ENCODE measurements at places on chromosomes 12 and 14. TPM values are rescaled to one million over a fixed set of nuclear protein-coding genes. Genes with fewer than 3 reads are reported as not detected.

Gene SLCO1C1
- total RNA-seq: not detected

Gene COX8C
- not detected for total RNA-seq

GRCh38 chr14:89399157-89399556 is 17.9 kb downstream of the FOXN3 start:
- H3K36me3 ChIP-seq: peaks cover 16% of the 10 kb centered on the region
- peaks cover 27% of the 10 kb centered on the region for H3K4me1 ChIP-seq
- no peak for DNase-seq
- no peak overlapping the region for H3K4me3 ChIP-seq
- no peak overlapping the region for H3K27ac ChIP-seq

Gene HOXC13
- total RNA-seq: not detected

Gene SLC4A8
- 4.4 TPM for total RNA-seq

DNA sequence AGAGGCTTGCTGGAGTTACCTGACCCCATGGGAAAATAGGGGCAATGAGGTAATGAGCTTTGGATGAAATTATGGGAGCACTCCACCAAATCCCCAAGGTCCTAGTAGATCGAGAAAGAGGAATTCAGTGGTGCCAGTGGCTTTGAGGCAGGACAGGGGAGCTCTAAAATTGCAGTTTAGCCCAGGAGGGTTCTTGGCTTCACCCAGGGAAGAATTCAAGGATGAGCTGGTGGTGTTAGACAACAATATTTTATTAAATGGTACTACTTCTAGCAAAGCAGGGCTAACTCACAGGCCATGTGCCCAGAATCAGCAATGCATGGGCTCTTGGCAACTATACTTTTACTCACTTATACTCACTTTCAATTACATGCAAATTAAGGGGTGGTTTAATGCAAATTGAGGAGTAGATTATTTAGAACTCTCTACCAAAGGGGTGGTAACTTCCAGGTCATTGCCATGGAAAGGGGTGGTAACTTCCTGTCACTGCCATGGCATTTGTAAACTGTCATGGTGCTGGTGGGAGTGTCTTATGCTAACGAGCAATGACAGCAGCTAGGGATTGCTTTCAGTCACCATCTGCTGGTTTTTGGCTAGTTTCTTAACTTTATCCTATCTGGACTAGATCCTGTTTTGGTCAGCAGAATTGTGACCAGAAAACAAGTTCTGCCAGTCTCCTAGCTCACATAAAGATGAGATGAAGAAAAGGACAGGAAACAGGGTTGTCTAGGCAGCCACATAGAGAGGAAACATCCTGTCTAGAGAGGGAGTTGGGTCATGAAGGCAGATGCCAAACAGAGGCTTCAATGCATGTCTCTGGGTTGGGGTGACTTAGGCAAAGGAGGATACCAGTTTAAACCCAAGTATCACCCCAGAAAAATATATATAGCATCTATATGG is 64.7 kb downstream of the ZNF641 start:
- peaks cover 10% of the 10 kb centered on the region for H3K27me3 ChIP-seq
- peak overlapping the region; percentile 33 for H3K4me3 ChIP-seq

Gene NOVA1
- total RNA-seq: not detected

Gene CDH24
- total RNA-seq: 2.9 TPM

DNA sequence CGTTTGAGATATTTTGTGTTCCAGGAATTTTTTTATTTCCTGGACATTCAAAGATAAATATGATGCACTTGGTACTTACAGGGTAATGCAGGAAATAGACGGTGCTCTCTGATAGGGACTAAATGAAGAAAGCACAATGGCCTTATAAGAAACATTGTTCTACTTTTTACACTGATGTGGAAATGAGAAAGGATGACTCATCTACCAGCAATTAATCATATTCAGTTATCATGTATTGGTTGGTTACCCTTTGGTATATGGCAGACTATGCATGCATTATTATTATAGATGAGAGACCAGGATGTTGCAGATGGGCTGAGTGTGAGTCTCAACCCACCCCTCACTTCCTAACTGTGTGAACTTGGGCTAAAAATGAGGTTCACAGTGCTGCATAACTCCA is 222.2 kb downstream of the FLRT2 start:
- no peak overlapping the region for H3K27ac ChIP-seq
- no peaks in the 10 kb centered on the region for H3K36me3 ChIP-seq
- H3K4me1 ChIP-seq: no peaks in the 10 kb centered on the region
- no peak for DNase-seq

GRCh38 chr12:11015775-11016430 is 6.5 kb downstream of the TAS2R19 start:
- peaks cover 18% of the 10 kb centered on the region for H3K36me3 ChIP-seq
- H3K27me3 ChIP-seq: no peaks in the 10 kb centered on the region
- peaks cover 2% of the 10 kb centered on the region for H3K4me1 ChIP-seq
- H3K4me3 ChIP-seq: no peak overlapping the region
- H3K27ac ChIP-seq: no peak overlapping the region

Gene CCDC184
- 0.17 TPM for total RNA-seq

GRCh38 chr14:65496178-65496993 is 83.9 kb downstream of the FUT8 start:
- H3K4me3 ChIP-seq: no peak overlapping the region
- no peaks in the 10 kb centered on the region for H3K27me3 ChIP-seq
- no peak for DNase-seq
- H3K27ac ChIP-seq: no peak overlapping the region

GRCh38 chr12:48361664-48362339 is 11.1 kb upstream of the ZNF641 start:
- H3K27me3 ChIP-seq: no peaks in the 10 kb centered on the region
- H3K27ac ChIP-seq: no peak overlapping the region
- no peaks in the 10 kb centered on the region for H3K36me3 ChIP-seq

DNA sequence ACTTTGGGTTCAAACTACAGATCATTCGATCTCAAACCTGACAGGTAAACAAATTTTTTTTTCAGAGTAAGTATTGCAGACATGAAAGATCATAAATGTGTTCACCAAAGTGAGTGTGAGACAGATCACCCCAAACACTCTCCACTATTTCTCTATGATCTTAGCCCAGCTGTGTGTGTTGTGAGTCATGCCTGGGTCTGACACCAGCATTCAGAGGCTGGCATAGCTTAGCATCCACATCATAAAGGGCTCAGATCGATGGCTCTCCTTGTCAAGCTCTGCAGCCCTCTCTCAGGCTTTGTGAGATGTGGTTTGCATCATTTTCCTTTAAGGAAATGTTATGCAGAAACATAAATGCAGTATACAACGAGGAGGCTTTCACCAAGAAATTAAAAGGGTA is 164.9 kb downstream of the ETV6 start:
- peak overlapping the region; percentile 37 for H3K27ac ChIP-seq
- no peak for DNase-seq
- H3K36me3 ChIP-seq: peaks cover 18% of the 10 kb centered on the region

DNA sequence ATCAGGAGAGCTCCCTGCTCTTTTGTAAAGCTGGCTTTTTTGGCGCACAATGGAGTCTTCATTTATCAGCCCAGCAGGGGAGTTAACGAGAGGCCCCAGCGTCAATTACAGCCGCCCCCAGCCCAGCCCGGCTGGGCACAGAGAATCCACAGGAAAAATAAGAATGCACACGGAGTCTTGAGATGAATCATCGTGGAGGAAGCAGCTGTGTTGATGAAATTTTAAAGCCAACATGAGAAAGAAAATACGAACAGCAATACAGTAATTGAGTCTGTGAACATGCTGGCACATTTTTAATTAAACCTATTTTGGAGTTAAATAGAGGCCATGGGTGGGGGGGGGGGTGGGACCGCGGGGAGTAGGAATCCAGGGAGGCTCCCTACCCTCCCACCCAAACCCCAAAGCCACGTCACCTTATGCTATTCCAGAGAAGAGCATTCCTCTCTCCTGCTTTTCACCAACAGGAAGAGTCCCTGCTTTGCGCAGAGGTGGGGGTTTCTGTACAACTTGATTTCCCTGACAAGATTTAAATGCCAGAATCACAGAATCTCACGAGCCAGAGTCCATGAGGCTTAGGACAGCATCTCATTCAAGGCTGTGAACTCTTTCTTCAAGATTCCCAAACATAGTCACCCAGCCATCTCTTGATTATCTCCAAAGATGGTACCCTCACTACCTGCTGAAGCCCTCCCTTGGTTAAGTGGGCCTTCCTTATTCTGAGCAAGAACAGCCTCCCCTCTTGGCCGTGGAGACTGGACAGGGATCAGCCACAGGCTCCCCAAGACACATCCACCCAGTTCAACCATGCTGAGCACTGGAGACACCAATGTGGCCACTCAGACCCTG is 50.3 kb downstream of the CCNK start:
- H3K36me3 ChIP-seq: no peaks in the 10 kb centered on the region
- no peaks in the 10 kb centered on the region for H3K27me3 ChIP-seq
- no peak overlapping the region for H3K4me3 ChIP-seq
- no peaks in the 10 kb centered on the region for H3K4me1 ChIP-seq

GRCh38 chr12:58176296-58176869 is 235.0 kb downstream of the ATP23 start:
- H3K27me3 ChIP-seq: peaks cover 13% of the 10 kb centered on the region
- H3K4me1 ChIP-seq: no peaks in the 10 kb centered on the region
- no peak overlapping the region for H3K4me3 ChIP-seq
- DNase-seq: no peak
- H3K27ac ChIP-seq: no peak overlapping the region

DNA sequence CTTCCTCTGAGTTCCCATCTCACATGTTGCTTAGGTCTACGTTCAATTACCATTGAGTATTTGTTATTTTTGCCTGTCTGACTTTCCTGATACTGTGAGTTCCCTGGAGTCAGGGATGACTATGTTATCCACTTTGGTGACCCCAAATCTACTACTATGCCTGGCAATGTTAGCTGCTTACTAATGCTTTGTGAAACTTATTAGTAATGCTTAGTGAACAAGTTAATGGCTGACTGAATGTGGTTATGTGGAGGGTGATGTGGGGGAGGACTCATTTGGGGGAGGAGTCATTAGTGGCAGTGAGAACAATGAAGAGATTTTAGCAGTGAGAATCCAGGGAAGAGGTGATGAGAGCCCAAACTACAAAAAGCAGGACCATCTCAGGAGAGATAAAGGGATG is 121.6 kb downstream of the KTN1 start:
- peaks cover 2% of the 10 kb centered on the region for H3K36me3 ChIP-seq
- H3K27ac ChIP-seq: no peak overlapping the region
- H3K4me1 ChIP-seq: no peaks in the 10 kb centered on the region

DNA sequence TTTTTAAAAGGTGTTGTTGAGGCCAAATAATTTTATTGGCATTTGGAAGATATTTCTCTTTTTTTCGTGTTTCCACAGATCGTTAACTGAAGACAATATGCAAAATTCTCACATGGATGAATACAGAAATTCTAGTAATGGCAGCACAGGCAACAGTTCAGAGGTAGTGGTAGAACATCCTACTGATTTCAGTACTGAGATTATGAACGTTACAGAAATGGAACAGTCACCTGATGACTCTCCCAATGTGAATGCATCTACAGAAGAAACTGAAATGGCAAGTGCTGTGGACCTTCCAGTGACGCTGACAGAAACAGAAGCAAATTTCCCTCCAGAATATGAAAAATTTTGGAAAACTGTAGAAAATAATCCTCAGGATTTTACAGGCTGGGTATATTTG is 11.2 kb downstream of the PRPF39 start:
- H3K4me1 ChIP-seq: peaks cover 12% of the 10 kb centered on the region
- H3K36me3 ChIP-seq: peaks cover 54% of the 10 kb centered on the region
- no peak overlapping the region for H3K4me3 ChIP-seq
- no peak for DNase-seq
- H3K27ac ChIP-seq: no peak overlapping the region

DNA sequence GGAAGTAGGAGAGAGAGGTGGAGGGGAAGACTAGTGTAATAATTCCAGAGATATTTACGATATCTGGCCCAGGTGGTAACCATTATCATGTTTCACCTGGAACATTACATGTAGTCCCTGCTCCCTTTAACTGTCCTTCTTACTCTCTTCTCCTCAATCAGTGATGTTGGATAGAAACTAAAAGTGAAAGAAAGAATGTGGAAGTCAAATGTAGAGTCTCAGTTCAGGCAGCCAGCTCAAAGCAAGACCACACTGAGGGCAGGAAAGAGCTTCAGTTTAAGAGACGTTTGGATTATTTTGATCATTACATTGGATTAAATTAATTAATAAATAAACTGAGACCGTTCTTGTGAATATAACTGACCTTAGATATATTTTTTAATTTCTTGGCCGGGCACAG is 594.4 kb downstream of the FLRT2 start:
- H3K36me3 ChIP-seq: no peaks in the 10 kb centered on the region
- no peak overlapping the region for H3K4me3 ChIP-seq
- H3K27ac ChIP-seq: no peak overlapping the region
- peaks cover 6% of the 10 kb centered on the region for H3K4me1 ChIP-seq

Gene GARIN6
- total RNA-seq: not detected

Gene OR4K2
- not detected for total RNA-seq

DNA sequence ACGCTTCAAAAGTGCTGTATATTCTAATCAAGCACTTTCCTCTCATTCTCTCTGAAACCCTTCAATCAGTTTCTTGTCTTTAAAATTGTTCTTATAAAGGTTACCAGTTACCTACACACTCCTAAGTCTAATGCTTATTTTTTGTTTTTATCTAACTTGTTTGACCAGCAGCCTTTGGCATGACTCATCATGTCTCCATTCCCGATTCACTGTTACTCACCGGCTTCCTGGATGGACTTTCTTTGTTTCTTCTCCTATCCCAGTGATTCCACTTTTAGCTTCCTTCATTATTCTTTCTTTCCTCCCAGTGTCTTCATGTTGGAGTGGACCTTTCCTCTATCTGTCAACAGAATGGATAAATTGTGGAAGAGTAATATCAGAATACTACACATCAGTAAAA is 368.6 kb upstream of the CCDC196 start:
- no peak for DNase-seq
- H3K27me3 ChIP-seq: peaks cover 12% of the 10 kb centered on the region
- no peaks in the 10 kb centered on the region for H3K4me1 ChIP-seq
- H3K4me3 ChIP-seq: no peak overlapping the region

DNA sequence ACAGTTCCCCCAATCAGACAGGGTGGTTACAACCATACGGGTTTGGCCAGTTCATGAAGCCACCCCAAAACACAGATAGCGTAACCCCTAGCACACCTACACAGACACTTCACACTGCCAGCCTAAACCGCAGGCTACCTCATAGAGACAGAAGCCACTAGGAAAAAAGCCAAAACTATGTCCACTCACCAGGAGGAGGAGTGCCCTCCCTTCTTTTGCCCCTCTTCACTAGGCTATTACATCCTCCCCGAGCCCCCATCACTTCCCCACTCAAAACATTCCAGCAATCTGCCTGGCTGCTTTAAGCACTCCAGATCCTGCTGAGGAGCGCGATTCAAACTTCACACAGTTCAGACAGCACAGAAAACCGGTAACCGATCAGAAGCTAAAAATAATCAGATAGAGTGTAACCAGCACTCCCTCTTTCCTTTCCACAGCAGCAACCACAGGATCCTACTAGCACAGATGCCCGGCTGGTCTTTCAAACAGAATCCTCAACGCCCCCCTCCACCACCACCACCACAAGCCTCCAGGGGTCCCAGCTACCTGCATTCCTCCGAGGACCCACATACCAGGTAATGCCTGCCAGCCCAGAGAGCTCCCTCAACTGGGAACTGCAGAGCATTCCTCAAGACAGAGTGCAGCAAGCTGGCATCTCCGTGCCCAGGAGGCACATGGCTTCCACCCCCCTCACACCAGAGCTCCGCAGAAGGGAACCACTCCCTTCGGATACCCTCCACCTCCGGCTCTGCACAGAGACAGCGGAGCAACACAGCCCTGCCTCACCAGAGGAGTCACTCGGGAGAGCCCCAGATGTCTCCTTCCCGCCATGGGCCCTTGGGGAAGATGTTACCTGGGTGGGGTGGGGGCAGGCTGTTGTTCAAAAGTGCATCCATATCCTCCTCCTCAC is 1.5 kb downstream of the CHD4 start:
- no peaks in the 10 kb centered on the region for H3K27me3 ChIP-seq
- peaks cover 47% of the 10 kb centered on the region for H3K36me3 ChIP-seq
- H3K4me3 ChIP-seq: no peak overlapping the region
- H3K4me1 ChIP-seq: peaks cover 40% of the 10 kb centered on the region
- DNase-seq: peak; percentile 48
- peak overlapping the region; percentile 87 for H3K27ac ChIP-seq

All from activated CD4-positive, alpha-beta T cell treated with anti-CD3 and anti-CD28 coated beads, Interleukin-2, amount 10 ng/mL, durations not matched to agents 7 days and 5 days (primary cell).